Natural killer cell (primary cell): ENCODE measurements at places on chromosomes 13 and 19. TPM values are rescaled to one million over a fixed set of nuclear protein-coding genes. Genes with fewer than 3 reads are reported as not detected.

Gene LRP3
- 0.33 TPM for total RNA-seq

Gene IL11
- 0.27 TPM for total RNA-seq

Gene RNU6-9
- total RNA-seq = not detected

Gene MIA
- total RNA-seq = not detected

Gene AKT1S1
- total RNA-seq = 16.1 TPM

Gene TEX29
- total RNA-seq = not detected

Gene PLPPR3
- total RNA-seq = not detected

Gene KLK15
- total RNA-seq = not detected

Gene PLEKHF1
- 81.8 TPM for total RNA-seq

Gene NECTIN2
- 2.7 TPM for total RNA-seq

Gene SLC27A5
- total RNA-seq = 4.6 TPM

Gene CGB8
- not detected for total RNA-seq

Gene TEX101
- not detected for total RNA-seq

Gene ZNF578
- total RNA-seq = 3.0 TPM

Gene LATS2
- total RNA-seq = 28.8 TPM

Gene MEIS3
- not detected for total RNA-seq

Gene TPGS1
- 18.7 TPM for total RNA-seq
